Hematopoietic multipotent progenitor cell treated with erythropoietin and hydrocortisone succinate and interleukin-3 and kit ligand, for 6 days (in vitro differentiated cells): ENCODE measurements at places on chromosomes 1 and 21.

GRCh38 chr1:9349331-9349851 lies 56.7 kb downstream of the SPSB1 start:
- no peak for DNase-seq

GRCh38 chr1:211632808-211633523 lies 42.5 kb downstream of the NEK2 start:
- DNase-seq, result no peak

GRCh38 chr1:28534671-28535070 lies 18.2 kb upstream of the TRNAU1AP start:
- DNase-seq, result peak; percentile 64

DNA sequence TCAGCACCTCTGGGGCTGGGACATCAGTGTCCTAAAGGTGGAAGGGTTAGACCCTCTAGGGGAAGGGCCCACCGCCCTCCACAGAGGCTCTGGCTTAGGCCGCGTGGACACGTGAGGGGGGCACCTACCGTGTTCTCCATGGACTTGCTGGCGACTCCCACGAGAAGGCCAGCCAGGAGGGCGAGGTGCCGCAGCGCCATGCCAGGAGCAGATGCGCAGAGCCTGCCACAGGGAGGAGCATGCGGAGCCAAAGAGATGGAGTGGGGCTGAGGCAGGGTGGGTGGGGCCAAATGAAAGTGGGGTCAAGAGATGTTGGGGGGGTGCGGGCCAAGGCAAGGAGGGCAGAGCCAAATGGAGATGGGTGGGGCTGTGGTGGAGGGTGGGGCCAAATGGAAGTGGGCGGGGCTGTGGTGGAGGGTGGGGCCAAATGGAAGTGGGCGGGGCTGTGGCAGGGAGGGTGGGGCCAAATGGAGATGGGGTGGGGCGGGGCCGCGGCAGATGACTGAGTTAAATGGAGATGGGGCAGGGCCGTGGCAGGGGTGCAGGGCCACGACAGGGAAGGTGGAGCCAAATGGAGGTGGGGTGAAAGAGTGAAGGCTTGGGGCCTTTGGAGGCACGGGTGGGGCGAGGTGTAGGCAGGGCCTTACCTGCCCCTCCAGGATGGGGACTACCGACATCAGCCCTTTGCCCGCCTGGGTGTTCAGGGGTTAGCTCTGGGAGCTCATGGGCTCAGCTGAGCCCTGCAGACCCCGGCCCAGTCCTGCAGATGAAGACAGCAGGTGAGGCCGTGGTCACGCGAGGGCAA lies 17.4 kb upstream of the RNF223 start:
- peak; percentile 58 for DNase-seq

GRCh38 chr1:36377791-36378492 lies 7.8 kb downstream of the STK40 start:
- DNase-seq, result no peak

GRCh38 chr21:46191257-46191685 lies 7.0 kb upstream of the SPATC1L start:
- no peak for DNase-seq

- DNase-seq, result no peak
Measured at GRCh38 chr1:56225964-56226815, 353.2 kb downstream of the PLPP3 start.

GRCh38 chr1:32239337-32239736 lies 7.7 kb upstream of the FAM167B start:
- no peak for DNase-seq

- no peak for DNase-seq
Measured at GRCh38 chr21:31363720-31364119, 19.7 kb upstream of the TIAM1 start.

DNA sequence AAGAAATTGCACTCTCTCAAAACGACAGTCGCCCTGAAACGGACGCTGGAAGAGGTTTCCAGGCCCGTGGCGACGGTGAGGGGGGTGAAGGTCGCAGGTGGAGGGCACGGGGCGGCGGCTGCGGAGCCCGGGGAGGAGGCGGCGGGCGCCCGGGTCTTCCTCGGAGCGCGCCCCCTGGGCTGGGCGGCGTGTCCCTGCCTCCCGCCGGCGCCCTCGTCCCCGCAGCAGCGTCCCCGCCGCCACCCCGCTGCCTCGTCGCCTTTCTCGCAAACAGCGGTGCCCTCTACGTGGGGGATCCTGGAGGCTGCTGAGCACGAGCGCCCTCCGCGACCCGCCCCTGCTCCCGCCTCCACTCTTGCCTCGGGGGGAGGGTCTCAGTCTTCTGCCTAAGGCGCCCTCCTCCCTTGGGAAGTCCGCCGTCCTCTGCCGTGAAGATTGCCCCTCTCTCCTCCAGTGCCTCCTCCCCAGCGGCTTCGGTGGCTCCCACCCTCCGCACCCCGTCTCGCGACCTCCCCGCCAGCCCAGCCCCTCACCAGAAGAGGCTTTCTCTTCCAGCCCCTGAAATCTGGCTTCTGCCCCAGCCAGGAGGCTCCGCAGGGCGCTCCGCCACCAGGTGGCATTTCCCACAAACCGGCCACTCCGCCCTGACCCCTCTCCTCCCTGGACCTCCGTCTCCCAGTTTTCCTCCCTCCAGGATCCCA lies 227.4 kb downstream of the SDCCAG8 start:
- peak; percentile 39 for DNase-seq

- DNase-seq, result peak; percentile 54
Measured at GRCh38 chr1:98556521-98557158, 104.9 kb upstream of the SNX7 start.

DNA sequence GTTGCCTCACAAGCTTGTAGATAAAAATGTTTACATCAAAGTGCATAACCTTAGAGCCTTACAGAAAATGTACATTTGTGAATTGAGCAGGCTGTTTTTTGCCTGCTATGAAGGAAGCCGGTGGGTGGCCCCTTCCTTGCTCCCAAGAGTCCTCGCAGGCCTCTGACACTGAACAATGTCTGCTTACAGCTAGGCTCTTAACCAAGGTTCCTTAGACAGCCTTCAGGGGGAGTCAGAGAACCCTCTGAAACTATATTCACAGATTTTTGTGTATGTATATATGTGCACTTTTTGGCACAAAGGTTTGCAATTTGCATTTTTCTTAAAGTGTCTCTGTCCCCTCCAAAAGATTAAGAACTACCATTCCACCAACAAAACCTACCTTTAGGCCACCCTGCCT lies 282.6 kb downstream of the BARHL2 start:
- peak; percentile 13 for DNase-seq

GRCh38 chr1:199856216-199856780 lies 171.2 kb upstream of the NR5A2 start:
- DNase-seq, result no peak

GRCh38 chr1:167714098-167714438 lies 7.7 kb upstream of the MPZL1 start:
- peak; percentile 88 for DNase-seq

- no peak for DNase-seq
Measured at GRCh38 chr1:41758500-41758899, 160.2 kb downstream of the HIVEP3 start.

DNA sequence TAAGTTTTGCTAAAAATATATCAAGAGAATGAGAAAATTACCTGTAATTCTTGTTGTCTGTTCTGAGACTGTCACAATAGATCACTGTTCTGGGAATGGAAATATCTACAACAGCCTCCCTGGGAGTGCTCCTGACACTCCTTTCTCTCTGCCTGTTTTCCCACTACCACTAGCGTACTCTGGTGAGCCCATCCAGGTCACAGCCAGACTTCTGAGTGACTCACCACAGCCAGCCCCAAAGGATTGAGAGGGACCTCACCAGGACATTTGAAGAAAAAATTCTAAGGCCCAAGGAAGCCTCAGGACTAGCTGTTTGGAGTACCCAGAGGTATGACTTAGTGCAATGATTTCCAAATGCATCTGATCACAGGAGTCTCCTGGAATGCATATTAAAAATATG lies 39.0 kb upstream of the TADA1 start:
- no peak for DNase-seq

- DNase-seq, result peak; percentile 73
Measured at GRCh38 chr21:44304877-44305293, 5.0 kb downstream of the PFKL start.

DNA sequence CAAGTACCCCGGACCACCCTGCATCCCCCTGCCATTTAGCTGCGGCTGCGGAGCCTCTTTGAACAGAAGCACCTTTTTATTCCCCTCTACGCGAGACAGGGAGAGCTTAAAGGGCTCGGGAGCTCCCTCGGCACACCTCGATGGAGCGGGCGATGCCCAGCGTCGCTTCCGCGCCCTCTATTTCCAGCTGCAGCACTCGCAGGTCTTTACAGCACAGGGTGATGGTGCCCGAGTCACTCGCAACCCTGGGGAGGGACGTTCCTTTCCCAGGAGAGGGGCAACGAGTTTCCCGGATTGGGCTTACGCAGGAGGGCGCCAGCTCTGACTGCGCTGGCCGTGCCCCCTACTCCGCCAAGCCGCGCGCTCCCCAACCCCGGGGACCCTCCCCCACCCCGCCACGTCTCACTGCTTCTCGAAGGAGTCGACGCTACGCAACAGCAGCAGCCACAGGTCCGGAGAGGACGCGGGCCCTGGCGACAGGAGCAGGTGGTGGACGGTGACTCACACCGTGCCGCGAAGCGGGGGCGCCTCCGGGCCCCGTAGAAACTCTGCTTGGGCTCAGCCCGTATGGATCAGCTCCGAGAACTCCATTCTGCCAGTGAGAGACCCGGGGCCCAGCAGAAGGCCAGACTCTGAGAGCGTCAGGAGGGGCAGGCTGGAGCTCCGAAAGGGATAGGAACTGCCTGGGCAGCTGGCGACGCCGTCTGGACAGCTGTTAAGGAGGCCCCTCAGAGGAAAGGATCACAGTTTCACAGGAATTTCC lies 5.8 kb upstream of the FAM167B start:
- DNase-seq, result peak; percentile 42

DNA sequence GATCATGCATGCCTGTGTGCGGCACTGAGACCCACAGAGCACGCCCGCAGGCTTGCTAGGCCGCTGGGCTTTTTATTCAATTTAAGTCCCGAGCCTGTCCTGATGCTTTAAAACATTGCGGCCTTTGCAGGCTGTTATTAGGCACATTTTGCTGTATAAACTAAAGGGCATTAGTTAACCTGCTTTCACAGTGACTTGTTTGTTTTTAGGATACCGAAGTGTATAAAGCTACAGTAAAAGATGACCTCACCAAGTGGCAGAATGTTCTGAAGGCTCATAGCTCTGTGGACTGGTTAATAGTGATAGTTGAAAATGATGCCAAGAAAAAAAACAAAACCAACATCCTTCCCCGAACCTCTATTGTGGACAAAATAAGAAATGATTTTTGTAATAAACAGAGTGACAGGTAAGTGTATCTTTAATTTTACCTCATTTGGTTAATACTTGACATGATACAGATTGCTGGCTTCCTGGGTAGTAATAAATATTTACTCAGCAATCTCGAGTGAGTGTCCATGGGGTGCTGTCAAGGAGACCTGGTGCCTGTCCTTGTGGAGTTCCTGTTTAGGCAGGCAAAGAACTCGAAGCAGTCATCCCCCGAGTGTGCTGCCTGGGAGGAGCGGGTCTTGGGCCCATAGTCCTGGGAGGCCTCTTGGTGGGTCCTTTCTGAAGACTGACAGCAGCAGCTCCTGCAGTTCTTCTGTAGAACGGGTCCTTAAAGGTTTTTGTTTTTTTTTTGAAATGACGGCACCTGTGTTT lies 40.1 kb downstream of the TRAPPC10 start:
- no peak for DNase-seq

GRCh38 chr1:88731475-88732269 lies 47.6 kb downstream of the PKN2 start:
- peak; percentile 31 for DNase-seq

DNA sequence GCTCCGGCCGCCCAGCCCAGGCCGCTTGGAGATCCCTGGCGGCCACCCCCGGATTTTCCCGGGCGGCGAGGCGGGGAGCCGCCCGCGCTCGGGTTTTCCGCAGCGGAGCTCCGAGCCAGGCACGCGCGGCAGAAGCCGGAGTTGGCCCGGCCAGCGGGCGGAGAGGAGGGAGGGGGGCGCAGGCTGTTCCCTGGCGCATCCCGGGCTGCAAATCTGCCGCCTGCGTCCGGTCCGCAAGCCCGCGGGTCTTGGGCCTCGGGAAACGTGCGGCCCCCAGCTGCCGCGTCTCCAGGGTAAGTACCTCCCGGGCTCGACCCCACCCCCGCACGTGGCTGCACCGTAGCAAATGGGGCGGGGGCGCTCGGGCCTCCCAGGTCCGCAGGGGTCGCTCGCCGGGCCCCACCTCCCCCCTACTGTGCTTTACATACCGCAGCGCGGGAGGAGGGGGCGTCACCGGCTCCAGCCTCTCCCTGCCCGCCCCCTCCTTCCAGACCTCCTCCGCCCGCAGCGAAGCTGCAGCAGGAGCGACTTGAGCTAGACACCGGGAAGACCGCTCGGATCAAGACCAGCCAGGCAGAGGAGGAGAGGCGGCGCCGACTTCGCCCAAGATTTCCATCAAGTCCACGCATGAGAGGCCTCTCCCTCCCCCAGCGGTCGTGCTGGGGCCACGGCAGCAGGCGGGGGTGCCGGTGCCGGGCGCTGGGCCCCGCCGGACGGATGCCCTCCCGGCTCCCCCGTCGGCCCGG lies 1.6 kb downstream of the TMEM200B start:
- DNase-seq, result no peak

DNA sequence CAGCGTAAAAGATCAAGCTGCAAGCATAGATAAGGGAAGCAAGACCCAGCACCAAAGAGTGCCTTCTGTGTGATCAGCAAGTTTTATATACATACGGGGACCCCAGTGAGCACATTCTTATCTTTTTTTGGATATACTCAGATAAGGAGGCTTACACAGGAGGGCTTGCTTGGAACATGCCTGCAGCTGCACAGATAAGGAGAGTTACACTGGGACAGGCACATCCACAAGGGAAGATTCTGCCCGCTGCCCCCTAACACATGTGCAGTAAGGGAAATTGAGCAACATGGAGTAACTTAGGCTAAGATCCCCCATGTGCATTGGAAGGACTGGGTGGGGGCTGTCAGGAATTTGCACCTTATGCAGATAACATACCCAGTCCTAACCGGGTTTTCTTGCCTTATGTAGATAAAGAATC lies 1334.8 kb downstream of the MRPL39 start:
- peak; percentile 95 for DNase-seq

DNA sequence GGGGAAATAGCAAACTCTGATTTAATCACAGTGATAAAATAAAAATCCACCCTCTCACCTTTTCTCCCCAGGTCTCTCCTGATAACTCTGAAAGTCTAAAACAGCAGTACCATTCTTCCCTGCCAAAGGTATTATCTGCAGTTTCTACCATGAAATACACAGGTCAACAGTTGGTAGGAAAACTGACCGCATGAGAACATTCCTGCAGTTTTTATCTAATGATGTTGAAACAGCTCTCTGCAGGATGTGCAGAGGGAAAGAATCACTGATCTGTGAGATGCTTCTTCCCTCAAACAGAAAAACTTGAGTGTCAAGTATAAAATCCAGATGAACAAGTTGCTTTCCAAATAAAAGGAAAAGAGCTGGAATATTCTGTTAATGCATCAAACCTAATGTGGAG lies 39.1 kb downstream of the KCNJ6 start:
- no peak for DNase-seq

GRCh38 chr1:203199816-203200571 lies 13.5 kb upstream of the CHI3L1 start:
- no peak for DNase-seq

GRCh38 chr1:206492589-206492988 lies 14.7 kb upstream of the RASSF5 start:
- DNase-seq, result no peak

- no peak for DNase-seq
Measured at GRCh38 chr1:203404546-203404945, 53.6 kb upstream of the FMOD start.

GRCh38 chr1:72230746-72231145 lies 51.6 kb downstream of the NEGR1 start:
- DNase-seq, result no peak

- DNase-seq, result no peak
Measured at GRCh38 chr1:18481921-18482701, 1.4 kb downstream of the KLHDC7A start.
